ENCODE measurements at places on chromosomes 4 and X.

- no peak for DNase-seq
Observed at GRCh38 chr4:62901101-62901500, 1508.1 kb downstream of the TECRL start.

- peak; percentile 67 for DNase-seq
Observed at GRCh38 chr4:161936625-161937550, 226.9 kb downstream of the FSTL5 start.

DNA sequence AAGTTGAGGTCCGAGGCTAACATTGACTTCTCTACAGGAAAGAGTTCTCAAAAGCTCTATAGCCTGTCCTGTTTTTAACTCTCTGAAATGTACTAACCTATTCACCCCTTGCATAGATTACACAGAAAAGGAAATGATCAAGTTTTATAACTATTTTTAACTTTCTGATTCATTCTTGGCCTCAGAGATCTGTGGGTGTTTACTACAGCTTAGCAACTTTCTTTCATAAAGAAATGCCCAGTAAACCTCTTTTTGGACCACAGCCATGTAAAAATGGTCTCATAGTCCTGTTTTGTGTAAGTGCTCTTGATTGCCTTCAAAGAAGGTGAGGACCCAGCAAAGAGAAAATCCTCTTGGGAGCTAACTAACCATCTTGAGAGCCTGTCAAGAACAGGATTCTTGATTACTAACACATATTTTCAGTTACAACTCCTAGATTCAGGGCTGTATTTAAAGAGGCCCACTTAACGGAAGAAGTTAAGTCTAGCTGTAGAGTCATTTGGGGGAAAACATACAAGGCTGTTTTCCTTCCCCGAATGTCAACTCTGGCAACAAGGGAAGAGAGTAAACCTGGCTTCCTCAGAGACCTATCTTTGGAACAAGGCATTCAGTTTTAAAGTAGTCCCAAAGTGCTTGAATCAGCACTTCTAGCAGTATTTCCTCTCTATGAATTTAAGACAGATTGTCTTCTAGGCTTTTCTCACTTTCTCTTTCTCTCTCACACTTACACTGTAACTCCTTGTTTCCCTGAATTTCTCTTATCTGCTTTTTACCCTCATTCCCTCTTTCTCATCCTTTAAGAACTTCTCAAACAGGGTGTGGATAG is 78.2 kb downstream of the IL21 start:
- peak; percentile 35 for DNase-seq

DNA sequence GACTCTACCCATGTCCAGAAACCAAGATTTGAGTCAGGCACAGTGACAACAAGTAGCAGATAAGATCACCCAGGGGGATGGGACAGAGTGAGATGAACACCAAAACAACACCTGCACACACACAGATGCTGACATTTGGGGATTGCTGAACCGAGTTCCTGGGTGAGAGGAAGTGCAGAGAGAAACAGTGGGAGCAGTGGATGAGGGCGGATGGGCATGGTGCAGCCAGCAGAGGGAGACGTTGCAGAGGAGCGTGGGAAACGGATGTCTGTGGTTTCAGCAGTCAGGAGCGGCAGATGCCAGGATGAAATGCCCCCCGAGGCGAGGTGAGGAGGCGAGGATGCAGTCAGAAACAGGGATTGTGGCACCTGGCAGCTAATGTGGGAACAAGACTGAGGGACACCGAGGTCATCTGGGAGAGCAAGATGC is 78.6 kb upstream of the STS start:
- no peak for DNase-seq

DNA sequence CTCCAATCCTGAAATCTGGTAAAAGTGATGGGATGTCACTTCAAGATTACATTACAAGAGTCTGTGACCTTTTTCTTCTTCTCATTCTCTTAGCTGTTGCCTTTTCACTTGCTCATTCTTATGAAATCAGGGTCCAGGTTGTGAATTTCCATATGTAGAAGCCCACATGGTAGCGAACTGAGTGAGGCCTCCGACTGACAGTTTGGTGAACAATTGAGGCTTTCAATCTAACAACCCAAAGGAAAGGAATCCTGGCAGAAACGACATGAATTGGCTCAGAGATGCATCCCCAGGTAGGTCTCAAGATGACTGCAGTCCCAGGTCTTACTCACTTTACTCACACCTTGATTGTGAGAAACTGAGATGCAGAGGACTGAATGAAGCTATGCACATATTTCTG is 203.4 kb upstream of the FAT4 start:
- DNase-seq: no peak

GRCh38 chr4:104424475-104424941 is 70.2 kb downstream of the CXXC4 start:
- no peak for DNase-seq

GRCh38 chr4:53777244-53777984 is 186.1 kb upstream of the LNX1 start:
- DNase-seq: peak; percentile 81

DNA sequence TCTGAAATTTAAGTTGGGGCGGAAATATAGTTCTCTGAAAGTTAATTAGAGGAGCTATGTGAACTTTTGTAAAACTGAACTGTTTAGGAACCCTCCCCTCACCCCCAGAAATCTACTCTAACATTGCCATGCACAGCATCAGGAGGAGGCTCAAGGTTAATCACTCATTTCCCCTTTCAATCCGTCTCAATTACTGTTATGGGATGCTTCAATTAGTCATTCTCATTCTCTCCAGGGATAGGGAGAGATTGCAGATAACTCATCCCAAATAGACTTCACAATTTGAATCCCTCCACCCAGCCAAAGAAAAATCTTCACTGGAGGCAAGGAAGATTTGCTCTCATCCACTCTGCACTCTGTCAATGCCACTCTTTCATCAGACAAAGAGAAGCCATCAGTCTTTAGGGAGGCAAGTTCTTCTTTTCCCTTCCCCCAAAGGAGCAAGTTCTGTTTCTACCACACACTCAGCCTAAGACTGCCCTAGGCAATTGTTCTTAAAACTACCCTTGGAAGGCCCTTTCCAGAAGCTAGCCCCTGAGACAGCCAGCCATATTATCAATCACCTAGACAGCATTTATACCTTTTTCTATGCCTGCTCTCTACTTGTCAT is 140.4 kb downstream of the SLC10A7 start:
- DNase-seq: no peak

- DNase-seq: no peak
Observed at GRCh38 chr4:35982318-35982717, 262.0 kb downstream of the ARAP2 start.

DNA sequence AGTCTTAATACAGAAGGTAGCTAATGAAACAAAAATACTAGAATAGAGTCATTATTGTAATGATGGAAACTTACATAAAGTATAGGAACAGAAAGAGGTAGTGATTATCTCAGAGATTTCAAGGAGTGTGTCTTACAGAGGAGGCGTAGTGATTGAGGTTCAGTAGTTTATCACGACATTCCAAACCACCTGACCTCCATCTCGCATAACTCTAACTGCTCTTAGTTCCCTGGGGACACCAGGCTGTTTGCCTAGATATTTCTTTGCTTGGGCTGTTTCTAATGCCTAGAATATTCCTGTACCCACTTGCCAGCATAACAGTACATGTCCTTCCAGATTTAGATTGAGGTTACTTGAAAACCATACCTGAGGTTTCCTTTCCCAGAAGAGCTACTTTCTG is 29.1 kb downstream of the STAG2 start:
- no peak for DNase-seq

DNA sequence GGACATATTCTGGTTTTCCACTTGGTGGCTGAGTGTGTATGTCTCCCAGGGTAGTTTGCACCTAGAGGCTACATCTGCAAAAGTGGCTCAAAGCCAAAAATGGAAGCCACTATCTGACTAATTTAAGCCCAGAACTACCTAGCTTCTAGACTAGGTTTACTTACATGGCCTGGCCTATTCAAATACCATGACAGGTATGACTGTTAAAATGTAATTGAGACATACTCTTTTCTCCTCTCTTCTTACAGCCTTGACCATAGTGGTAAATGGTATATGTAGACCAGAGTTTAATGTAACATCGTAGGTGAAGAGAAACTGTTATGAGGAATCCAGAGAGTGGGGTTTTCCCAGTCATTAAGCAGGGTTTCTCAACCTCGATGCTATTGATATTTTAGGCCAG is 2.6 kb upstream of the TRPC5 start:
- DNase-seq: no peak

- no peak for DNase-seq
Observed at GRCh38 chr4:10730590-10730989, 46.0 kb upstream of the CLNK start.

- no peak for DNase-seq
Observed at GRCh38 chrX:50198348-50198747, 2.5 kb downstream of the AKAP4 start.

DNA sequence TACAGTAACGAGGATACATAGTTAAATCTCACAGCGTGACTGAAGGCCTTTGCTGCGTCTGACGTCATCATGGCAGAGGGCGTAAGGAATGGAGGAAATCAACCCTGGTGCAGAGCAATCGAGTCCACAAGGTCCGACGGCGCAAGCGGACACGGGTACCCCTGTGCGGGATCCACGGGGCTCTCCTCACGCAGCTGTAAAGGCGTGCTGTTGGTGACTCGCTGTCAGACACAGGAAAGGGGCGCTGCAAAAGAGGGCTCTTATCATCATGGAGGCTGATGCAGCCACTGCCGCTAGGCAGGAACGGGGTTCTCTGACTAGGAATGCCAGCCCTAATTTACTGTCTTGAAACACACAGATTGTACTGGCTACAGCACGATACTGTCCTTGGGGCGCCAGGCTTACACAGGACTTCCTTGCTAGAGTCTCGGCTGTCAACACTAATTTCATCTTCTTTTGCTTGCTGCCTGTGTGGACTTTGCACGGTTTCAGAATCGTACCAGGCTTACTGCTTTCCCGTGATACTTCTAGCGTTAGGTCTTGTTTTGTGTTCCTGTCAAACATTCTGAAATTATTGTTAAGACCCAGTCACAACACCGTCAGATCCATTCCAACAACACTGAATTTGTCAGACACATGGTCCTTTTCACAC is 13.6 kb downstream of the RNF212 start:
- no peak for DNase-seq

DNA sequence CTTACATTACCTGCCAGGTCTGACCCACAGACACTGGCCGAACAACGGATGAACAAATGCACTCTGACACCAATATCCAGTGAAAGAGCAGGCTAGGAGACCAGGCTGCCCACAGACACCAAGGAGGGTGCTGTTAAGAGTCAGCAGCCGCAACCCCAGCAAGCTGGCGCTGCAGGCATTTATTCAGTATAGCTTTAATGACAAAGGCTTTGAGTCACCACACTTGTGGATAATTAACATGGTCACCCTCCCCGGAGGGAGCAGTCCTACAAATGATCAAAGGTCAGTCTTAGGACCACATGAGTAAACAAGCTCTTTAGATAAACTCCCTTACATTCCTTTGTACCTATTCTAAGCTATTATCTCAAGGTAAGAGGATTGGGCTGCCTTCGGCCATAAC is 368.5 kb upstream of the GRID2 start:
- no peak for DNase-seq

- DNase-seq: no peak
Observed at GRCh38 chr4:156998500-156999174, 27.0 kb upstream of the PDGFC start.

DNA sequence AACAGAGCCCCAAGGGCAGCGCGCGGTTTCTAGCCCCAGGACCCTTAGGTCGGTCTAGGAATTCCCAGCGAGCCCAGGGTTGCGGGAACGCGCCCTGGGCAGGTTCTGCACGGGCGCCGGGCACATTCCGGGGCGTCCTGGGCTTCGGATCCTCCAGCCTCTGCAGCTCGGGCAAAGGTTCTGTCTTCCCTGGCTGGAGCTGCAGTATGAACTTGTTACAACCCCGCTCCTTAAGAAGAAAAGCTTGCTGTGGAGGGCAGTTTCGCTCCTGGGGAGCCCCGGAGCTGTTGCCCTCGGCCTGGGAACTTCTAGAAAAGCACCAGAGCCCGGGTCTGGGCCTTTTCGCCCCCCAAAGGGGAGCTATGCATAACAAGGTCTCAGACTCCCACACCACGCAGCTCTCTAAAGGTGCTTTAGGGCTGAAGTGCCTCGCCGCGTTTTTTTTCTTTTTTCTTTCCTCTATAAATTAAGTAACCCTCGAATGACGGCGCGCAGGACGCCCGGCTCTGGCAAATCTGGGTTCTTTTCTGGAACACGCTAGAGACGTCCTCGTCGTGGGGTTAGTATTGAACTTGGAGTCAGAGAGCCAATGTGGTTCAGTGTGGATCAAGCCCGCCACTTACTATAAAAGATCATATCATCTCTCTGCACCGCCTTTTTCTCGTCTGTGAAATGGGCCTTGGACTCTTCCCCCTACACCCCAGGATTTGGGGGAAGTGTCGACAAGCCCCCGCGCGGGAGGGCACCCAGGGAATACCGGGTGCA is 5.7 kb downstream of the MSX1 start:
- DNase-seq: no peak

DNA sequence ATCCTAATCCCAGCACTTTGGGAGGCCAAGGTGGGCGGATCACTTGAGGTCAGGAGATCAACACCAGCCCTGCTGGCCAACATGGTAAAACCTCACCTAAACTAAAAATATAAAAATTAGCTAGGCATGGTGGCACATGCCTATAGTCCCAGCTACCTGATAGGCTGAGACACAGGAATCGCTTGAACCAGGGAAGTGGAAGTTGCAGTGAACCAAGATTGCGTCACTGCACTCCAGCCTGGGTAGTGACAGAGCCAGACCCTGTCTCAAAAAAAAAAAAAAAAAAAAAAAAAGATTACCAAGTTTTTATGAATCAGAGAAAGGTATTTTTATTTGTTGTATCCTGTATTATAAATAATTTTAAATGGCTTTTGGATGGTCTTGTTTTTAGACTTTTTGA is 15.1 kb downstream of the TRAPPC11 start:
- no peak for DNase-seq

DNA sequence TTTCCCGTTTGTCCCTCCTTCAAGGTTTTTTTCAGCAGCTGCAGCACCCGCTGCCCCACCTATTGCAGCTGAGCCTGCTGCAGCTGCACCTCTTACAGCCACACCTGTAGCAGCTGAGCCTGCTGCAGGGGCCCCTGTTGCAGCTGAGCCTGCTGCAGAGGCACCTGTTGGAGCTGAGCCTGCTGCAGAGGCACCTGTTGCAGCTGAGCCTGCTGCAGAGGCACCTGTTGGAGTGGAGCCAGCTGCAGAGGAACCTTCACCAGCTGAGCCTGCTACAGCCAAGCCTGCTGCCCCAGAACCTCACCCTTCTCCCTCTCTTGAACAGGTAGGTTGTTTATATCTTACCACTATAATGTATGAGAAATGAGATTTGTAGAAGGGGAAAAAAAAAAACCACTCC is 4.5 kb downstream of the PRR27 start:
- DNase-seq: no peak

All from AG08395 (cell line).